Fibroblast of skin of left biceps (primary cell): ENCODE measurements at places on chromosomes 2 and 18.

DNA sequence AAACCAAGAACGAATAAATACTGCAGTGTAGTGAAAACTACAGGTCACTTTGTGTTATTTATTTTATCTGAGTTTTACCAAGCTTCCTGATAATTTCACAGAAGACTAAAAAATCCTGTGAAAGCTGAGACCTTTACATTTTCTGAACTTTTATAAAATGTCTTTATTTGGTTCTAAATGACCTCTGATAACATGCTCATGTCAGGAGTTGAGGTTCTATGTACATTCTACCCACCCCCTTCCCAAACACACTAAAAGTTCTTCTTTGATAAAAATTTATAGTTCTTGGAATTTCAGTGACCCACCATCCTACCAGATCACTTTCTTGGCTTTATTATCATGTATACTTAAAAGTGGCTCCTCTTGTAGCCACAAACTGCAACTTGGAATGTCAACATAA lies 463.1 kb downstream of the PIK3C3 start:
- DNase-seq = no peak

GRCh38 chr2:133364636-133365035 lies 203.6 kb downstream of the NCKAP5 start:
- no peak for DNase-seq

GRCh38 chr2:190186238-190186637 lies 123.7 kb upstream of the MSTN start:
- no peak for DNase-seq

- no peak for DNase-seq
Observed at GRCh38 chr18:64119916-64120315, 29.0 kb downstream of the LINC00305 start.

GRCh38 chr2:209368914-209369313 lies 54.9 kb upstream of the MAP2 start:
- no peak for DNase-seq

DNA sequence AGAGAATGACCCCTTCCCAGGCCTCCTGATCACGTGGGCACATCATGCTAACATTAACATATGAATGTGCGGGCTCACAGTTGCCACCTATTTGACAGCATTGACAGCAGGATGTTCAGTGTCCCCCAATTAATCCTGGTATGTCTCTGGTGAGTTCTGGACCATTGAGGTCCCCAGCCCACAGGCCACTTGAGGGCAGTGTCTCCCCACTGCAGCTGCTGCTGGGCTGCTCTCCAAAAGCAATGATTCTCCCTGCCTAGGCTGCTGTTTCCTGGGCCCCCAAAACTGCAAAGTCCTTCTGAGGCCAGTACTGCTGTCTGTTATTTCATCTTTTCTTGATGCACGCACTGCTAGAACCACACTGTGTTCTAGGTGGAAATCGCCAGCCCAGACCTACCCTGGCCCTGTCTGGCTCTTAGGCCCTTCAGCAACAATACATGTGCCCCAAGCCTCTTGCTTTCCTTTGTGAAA lies 52.7 kb upstream of the MAPK4 start:
- no peak for DNase-seq

DNA sequence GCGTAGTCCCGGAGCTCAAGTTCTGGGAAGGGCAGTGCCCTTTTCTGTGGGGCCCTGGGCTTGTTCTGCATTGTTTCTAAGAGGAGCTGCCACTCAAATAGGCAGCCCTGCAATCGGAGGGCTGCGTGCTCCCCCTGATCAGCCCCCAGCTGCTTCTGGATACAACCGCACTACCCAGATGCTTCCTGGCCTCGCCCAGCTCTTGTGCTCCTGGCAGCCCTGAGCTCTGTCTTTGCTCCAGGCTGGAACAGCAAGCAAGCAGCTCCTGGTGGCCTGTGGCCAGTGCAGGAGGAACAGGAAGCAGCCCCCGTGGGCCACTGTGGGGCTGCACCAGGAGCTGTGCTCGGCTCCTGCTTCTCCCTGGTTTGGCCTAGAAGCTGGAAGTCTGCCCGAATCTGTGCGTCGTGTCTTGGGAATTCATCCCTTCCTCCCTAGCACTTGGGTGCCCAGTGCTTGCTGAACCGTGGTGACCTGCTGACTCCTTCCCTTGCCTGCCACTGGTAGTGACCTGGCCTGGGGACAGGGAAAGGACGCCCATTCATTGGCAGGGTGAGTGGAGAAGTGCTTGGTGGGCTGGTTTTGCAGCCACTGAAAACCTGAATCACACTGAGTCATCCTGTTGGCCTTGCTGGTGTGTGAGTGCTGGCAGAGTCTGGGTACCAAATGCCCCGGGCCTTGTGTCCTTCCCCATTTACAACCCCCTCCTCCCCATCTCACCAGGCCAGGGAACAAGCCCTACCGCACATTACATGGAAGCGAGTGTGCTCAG lies 27.3 kb upstream of the NTSR2 start:
- DNase-seq = no peak

- no peak for DNase-seq
Observed at GRCh38 chr2:100290718-100291151, 31.6 kb downstream of the LONRF2 start.

DNA sequence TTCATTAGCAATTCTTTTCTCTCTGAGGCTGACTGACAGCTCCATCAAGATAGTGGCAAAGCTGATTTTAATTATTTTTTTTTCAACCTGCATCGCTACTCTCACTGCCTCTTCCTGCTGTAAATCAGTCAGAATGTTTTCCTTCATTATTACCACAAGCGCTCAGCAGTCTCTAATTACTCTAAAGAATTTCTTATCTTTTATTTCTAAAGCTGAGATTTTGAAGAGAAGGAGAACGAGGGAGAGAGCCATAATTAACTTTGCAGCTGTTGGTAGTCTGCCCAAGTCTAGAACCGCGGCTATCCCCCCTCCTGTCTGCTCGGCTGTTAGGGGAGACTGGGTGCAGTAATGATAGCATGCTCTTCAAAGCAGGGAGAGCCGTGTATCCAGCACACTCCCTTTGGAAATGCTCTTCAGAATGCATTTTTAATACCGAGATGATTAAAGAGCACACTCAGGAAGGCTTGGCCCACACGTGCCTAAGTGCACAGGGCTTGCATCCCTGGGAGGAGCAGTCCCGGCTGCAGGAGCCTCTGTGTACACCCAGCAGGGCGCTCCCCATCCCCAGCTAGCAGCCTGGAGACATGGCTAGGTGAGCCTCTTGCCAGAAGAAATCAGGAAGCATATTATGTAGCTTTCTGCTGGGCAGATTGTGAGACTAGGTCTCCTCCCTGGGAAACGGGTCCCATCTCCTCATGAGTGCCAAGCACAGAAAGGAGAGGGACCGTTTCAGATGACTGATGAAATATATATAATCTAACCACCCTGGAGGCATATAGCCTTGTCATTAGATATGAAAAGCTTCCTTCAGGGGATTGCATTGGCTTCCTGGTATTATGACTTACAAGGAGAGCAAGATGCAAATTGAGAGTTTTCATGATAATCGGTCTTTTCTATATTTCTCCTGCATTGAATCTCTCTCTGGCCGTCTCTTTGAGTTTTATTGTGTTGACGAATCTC lies 555.2 kb downstream of the CMPK2 start:
- no peak for DNase-seq

DNA sequence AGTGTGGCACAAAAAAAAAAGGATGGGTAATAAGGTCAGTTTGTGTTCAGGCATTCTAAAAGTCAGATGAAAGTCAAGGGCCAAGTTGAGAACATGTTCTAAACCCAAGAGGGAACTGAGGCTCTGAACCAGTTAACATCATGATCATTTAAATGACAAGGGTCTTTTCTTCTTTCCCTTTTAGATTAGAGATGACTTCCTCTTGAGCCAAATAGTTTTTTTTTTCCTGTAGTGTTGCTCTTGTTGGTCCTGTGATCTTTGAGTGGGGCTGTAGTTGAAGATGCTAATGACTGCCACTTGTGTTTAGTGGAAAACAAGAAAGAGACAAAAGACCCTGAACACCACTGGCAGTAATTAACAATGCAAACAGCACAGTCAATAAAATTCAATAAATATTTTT lies 482.7 kb upstream of the SYT4 start:
- DNase-seq = no peak

DNA sequence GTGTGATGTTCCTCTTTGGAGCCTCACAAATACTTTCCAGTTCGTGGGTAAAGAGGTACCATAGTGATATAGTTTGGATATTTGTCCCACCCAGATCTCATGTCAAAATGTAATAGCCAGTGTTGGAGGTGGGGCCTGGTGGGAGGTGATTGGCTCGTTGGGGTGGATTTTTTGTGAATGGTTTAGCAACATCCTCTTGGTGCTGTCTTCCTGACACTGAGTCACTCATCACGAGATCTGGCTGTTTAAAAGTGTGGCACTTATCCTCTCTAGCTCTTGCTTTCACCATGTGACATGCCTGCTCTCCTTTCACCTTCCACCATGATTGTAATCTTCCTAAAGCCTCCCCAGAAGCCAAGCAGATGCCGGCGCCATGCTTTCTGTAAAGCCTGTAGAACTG lies 3.0 kb upstream of the CCDC93 start:
- DNase-seq = no peak

DNA sequence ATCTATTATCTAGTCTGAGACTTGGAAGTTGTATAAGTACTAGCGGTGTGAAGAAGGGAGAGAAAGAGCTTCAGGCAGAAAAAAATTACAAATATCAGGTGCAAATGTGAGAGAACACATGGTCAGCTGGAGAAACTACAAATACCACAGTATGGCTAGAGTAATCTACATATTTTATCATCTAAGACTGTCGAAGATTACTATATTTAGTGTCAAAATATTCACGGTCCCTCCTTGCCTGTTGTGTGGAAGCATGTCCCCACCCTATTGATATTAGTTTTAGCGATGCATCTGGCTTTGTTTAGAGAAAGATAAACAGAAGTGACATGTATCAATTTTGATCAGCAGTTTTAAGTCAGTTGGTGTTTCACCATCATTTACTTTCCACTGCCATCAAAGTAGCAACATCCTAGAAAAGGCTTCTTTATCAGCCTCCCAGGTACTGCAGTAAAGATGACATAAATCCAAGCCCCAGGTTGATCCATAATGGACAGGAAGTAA lies 90.5 kb upstream of the ITGA4 start:
- DNase-seq = no peak

DNA sequence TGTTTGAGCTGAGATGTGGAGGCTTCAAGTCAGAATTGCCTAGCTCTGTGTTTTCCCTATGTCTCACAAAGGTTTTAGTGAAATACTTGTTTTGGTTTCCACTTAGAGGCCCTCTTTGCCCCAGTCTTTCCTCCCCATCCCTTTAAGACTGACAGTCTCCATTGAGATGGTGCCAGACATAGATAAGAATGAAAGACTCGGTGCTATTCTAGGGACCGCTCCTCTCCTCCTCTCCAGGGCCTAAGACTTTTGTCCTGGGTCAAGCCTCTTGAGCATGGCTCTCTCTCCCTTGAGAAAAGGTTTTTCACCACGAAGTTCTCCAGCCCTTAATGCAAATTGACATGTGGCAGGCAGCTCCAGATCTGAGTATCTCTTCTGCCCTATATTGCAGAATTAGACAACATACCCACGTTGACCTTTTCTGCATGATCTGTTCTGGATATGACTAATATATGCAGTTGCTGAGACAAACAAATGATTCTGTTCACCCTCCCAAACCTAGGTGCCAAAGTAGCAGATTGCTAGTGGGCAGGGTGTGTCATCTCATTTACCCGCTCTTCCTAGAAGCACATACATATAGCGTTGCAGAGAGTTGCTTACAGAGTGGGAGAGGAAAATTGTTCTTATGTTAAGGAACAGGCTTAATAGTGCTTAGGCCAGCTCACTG lies 47.5 kb upstream of the ACSL3 start:
- DNase-seq = no peak

GRCh38 chr2:125445495-125445894 lies 1210.5 kb upstream of the GYPC start:
- no peak for DNase-seq

DNA sequence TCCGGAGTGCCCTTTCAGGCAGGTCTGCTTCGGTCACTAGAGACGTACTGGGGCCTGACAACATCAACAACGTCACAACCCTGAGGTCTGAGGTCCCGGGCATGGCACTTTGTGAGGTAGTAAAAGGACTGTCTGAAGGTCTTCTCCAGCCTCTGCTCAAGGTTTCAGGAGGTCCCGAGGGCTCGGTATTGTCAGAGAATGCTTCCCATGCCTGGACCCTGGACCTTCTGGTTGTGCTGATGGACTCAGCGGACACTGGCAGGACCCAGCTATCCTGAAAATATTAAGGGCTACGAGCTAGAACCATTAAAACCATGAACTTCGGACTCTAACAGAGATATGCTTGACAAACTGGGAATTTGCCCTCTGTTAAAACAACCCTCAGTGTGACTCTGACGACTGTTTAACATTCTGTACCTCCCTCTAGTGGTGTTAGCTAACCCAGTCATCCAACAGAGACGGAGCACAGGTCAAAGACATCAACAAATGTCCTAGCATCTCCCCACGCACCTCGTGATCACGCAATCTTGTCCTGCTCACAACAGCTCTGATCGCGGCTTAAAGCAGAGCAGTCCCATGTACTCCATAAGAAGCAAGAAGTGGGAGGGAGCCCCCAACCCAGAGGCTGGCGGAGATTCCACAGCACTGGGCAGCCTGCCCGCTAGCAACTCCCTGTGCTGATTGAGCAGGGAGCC lies 96.5 kb downstream of the CCDC93 start:
- DNase-seq = no peak

- no peak for DNase-seq
Observed at GRCh38 chr2:28098501-28099225, 208.1 kb downstream of the BABAM2 start.

DNA sequence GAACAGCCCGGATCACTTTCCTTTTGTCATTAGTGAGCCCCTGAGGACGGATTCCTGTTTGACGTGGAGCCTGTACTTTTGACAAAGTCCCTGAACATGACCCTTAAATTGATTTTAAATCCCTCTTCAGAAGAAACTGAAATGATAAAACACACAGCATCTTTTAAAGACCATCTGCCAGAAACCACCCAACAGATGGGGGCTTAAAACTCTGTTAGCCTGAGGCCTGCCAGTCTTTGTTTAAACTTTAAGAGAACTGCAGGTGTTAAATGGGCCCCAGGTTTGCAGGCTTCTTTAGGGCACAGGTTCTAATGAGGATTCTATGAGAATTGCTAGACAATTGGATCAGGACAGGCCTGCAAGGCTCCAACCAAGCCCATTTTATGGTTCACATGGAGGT lies 177.9 kb downstream of the ALK start:
- no peak for DNase-seq

DNA sequence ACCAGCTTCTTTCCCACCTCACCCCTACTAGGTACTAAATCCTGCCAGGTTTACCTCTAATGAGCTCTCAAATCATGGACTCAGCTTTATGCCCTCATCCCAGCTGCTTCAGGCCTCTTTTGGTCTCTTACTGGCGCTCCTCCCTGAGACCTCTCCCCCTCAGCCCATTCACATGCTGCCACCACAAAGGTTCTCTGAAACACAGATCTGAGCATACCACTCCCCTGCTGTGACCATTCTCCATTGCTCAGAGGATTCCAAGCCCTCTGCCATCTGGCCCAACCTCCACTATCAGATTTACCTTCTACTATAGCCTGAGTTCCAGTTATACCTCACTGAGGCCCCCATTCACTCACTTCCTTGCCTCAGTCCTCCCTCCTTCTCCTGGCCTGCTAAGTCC lies 174.8 kb downstream of the ANKRD44 start:
- DNase-seq = no peak

DNA sequence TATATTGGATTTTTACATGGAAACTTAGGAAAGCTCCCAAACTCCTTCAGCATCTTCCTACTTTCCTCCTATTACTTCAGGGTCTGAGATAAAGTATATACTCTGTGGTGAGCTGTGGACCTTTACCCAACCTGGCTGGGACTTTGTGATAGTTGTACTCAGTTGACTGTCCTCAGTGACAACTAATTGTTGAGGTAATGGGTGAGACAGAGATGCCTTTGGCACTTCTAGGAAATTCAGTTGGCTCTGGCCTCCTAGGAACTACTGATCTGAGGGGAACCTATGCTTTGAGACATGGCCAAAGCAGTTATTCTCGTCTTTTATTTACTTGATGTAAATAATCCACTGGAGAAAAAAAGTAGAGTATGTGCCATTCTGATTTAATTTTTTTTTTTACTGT lies 39.4 kb upstream of the ZNF638 start:
- no peak for DNase-seq
